Ureter (tissue), 1 donor: ENCODE measurements at places on chromosomes 2 and 18. TPM values are rescaled to one million over a fixed set of nuclear protein-coding genes. Genes with fewer than 3 reads are reported as not detected.

- DNase-seq = no peak
Observed at GRCh38 chr2:230318190-230319121, 8.5 kb upstream of the SP140L start.

DNA sequence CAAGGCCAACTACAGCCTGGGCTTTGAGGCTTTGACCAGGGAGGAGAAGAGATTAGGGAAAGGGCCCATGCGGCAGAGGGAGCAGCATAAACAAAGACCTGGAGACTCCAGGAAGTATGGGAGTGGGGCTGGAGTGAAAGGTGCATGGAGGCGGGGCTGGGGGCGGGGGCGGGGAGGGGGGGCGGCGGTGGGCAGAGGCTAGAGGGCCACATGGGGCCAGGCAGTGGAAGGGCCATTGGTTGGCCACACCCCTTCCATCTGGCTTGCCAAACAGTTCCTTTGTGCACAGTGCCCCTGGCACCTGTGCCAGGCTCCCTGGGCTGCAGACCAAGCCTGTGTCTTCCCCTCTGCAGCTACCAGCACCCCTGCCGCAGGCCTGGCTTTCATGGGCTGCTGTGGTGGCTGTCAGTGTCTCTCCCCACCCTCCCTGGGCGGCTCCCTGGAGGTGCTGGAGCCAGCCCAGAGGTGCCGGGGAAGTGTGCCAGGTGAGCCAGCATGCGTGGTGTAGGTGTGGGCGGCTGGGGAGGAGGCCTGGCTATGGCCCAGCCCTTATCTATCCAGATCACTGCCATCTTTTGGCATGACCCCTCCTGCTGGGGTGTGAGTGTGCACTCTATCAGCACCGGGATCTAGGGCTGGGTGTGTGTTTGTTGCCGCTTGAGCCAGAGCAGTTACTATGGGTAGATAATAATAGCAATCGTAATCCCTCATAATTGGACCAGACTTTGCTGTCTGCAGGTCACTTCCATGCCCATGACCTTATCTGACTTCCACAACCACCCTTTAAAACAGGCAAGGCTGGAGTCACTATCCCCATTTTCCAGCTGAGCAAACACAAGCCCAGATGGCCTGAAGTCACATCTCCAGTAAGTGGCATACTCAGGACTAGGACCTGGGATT, 30.5 kb downstream of the DNMT3A start:
- no peak for DNase-seq

GRCh38 chr2:64327510-64328414, 126.2 kb upstream of the LGALSL start:
- DNase-seq = peak; percentile 58

DNA sequence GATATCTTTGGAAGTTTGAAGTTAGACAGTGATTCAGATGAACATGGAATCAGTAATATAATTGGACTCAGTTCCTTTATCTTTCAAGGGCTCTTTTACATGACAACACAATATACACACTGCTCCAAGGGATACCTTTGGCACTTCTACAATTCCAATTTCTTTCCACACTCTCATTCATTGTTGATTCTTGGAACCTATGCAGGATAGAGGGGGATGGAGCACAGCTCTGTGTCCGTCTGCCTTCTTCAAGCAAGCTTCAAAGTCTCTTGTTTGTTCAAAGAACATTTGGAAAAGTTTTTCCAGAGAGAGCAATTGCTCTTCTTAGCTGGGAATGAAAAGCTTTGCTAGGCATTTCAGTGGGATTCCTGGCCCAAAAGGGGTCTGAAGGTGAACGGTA, 276.2 kb upstream of the ZEB2 start:
- DNase-seq = no peak

DNA sequence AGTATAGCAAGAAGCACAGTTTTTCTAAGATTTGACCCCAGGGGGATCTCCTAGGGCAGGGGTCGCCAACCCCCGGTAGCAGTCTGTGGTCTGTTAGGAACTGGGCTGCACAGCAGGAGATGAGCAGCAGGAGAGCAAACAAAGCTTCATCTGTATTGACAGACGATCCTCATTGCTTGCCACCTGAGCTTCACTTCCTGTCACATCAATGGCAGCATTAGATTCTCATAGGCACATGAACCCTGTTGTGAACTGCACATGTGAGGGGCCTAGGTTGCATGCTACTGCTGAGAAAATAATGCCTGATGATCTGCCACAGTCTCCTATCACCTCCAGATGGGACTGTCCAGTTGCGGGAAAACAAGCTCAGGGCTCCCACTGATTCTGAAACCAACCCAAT, 136.2 kb downstream of the RGPD3 start:
- no peak for DNase-seq

Gene EGR4
- not detected for total RNA-seq

- no peak for DNase-seq
Observed at GRCh38 chr18:24942144-24942543, 409.8 kb downstream of the ZNF521 start.

DNA sequence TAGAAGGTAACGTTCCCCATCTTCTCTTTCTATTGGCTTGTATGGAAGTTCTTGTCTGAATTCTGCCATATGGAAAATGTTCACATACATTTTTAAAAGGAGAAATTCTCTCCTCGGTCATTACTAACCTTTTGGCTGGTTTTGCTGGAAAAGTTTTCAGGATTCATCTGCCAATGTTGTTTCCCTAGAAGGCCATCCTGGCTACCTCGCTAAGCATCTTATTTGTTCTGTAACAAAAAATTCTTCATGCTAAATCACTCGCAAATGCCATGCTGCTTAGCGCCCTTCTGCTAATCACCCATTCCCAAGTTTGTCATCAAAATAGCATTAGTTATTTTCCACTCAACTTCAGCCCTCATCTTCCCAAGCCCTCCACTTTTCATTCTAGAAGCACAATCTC, 262.0 kb downstream of the SLC8A1 start:
- no peak for DNase-seq

Gene NAT8
- not detected for total RNA-seq

GRCh38 chr2:220127311-220127710, 499.9 kb downstream of the SLC4A3 start:
- no peak for DNase-seq

Gene METAP1D
- 15.4 TPM for total RNA-seq

- DNase-seq = no peak
Observed at GRCh38 chr2:113291191-113291590, 12.5 kb upstream of the PAX8 start.

GRCh38 chr2:46385786-46386577, 88.8 kb downstream of the EPAS1 start:
- no peak for DNase-seq

Gene IDH1
- 488 TPM for total RNA-seq

DNA sequence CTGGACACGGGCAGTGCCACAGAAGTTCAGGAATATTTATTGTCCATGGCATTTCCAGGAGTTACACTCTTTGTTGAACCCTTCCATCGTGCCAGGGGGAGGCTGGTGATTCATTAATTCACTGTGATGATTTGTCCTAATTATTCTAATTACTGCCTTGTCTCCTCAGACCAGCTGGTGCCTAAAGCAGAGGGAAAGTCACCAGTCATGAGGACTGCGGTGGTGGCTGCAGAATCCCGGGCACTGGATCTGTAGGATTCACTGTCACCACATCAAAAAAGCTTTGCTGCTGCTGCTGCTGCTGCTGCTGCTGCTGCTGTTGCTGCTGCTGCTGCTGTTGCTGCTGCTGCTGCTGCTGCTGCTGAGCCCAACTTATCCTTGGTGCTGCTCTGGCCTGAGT, 908.2 kb downstream of the TSN start:
- DNase-seq = no peak

GRCh38 chr18:77105680-77106079, 26.9 kb downstream of the MBP start:
- DNase-seq = no peak

Gene HDAC4
- total RNA-seq = 86.9 TPM

DNA sequence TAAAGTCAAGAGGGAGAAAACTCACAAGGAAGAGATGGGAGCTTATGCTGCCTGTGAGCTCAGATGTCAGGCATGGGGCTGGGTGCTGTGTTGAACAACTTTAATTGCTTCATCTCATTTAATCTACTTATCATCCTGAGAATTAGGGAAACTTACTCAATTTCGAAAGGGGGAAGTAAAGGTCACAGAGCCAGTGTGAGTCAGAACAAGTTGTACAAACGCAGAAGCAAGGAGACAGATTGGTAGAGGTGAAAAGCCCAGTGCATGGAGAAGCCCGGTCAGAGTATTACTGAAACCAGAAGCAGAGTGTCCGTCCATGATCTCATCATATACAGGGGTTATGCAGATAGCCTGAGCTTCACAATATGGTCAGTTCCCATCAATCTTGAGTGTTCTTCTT, 281.1 kb upstream of the POU3F3 start:
- DNase-seq = no peak

DNA sequence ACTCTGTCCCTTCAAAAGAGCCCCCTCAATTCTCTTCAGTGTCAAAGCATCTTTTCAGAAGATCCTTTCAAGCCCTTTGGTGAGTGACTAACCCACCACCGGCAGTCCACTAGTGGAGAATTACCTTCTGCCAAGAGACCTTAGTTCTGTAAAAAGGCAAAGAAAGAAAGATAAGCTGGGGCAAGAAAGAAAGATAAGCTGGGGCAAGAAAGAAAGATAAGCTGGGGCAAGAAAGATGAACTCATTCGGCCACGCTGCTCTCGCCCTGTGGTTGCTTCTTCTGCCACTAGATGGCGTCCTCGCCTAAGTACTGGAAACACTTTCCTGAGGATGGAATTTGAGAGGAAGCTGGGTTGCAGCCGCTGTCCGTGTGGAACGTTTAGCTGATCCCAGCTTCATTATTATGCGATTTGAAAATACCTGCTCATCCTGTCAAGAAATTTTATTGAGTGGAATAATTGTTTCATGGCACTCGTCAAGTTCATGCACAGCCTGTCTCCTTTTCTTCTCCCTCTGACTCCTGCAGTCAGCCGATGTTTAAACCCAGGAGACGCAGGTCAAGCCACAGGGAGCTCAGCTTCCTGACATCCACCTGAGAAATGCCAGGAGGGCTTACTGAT, 17.3 kb upstream of the ANXA4 start:
- peak; percentile 91 for DNase-seq

Gene GPR55
- 0.39 TPM for total RNA-seq

GRCh38 chr18:58132595-58133261, 88.7 kb downstream of the NEDD4L start:
- no peak for DNase-seq

- no peak for DNase-seq
Observed at GRCh38 chr18:57364460-57364859, 12.1 kb downstream of the ST8SIA3 start.
